ENCODE measurements at places on chromosomes 5 and 9. TPM values are rescaled to one million over a fixed set of nuclear protein-coding genes. Genes with fewer than 3 reads are reported as not detected.

DNA sequence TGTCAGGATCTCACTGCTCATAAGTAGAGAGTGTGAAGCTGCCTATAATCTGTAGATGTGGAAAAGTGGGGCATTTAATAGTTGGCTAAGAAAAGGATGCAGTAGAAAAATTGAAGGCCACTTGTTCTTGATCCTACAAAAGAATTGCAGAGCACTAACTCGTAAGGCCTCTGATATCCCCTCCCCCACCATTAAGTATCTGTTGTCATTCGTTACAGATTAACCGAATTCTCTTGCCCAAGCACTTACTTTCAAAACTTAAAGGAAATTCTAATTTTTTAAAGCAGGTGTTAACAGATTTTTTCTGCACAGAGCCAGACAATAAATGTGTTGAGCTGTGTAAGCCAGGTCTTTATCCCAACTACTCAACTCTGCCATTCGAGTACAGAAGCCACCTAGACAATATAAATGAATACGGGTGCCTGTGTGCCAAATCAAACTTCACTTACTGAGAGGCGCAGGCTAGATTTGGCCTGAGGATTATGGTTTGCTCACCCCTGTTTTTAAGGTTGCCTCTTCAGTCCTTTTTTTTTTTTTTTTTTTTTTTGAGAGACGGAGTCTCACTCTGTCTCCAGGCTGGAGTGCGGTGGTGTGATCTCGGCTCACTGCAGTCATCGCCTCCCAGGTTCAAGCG, 234.8 kb downstream of the RFK start:
- H3K4me3 ChIP-seq = no peak overlapping the region
- H3K4me1 ChIP-seq = no peaks in the 10 kb centered on the region
- H3K27me3 ChIP-seq = no peaks in the 10 kb centered on the region
- no peak overlapping the region for H3K27ac ChIP-seq

DNA sequence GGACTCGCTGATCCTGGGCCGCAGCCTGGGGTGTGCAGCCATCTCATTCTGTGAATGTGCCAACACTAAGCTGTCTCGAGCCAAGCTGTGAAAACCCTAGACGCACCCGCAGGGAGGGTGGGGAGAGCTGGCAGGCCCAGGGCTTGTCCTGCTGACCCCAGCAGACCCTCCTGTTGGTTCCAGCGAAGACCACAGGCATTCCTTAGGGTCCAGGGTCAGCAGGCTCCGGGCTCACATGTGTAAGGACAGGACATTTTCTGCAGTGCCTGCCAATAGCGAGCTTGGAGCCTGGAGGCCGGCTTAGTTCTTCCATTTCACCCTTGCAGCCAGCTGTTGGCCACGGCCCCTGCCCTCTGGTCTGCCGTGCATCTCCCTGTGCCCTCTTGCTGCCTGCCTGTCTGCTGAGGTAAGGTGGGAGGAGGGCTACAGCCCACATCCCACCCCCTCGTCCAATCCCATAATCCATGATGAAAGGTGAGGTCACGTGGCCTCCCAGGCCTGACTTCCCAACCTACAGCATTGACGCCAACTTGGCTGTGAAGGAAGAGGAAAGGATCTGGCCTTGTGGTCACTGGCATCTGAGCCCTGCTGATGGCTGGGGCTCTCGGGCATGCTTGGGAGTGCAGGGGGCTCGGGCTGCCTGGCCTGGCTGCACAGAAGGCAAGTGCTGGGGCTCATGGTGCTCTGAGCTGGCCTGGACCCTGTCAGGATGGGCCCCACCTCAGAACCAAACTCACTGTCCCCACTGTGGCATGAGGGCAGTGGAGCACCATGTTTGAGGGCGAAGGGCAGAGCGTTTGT, 19.9 kb downstream of the PTGES2 start:
- no peak overlapping the region for H3K4me3 ChIP-seq
- H3K36me3 ChIP-seq = peaks cover 74% of the 10 kb centered on the region
- DNase-seq = peak; percentile 57
- peak overlapping the region; percentile 66 for H3K27ac ChIP-seq

DNA sequence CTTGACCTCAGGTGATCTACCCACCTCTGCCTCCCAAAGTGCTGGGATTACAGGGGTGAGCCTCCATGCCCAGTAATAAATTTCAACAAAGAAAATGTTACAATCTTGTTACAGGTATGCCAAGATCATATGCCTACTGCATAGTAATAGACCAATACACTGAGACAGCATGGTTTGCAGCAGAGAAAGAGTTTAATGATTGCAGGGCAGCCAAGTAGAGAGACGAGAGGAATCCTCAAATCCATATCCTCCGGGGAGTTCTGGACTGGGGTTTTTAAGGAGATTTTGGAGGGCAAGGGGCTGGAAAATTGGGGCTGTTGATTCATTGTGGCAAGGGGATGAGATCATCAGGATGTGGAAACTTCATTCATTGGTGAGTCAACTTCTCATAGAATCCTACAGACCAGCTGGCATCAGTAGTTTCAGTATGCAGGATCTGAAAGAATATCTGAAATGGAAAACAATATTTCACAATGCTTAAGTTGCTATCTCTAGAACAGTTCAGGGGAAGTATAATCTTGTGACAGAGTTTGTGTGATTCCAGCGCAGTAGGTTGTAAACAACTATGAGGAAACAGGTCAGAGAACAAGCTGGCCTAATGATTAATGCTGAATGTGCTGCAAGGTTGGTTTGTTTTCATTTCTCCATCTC, 14.8 kb upstream of the TUT7 start:
- no peak overlapping the region for H3K27ac ChIP-seq
- DNase-seq = no peak
- no peak overlapping the region for H3K4me3 ChIP-seq
- H3K4me1 ChIP-seq = no peaks in the 10 kb centered on the region
- peaks cover 17% of the 10 kb centered on the region for H3K27me3 ChIP-seq
- H3K36me3 ChIP-seq = peaks cover 6% of the 10 kb centered on the region

The COL5A1 gene
- 0.26 TPM for total RNA-seq

GRCh38 chr5:55576661-55577060, 41.9 kb upstream of the PLPP1 start:
- peaks cover 7% of the 10 kb centered on the region for H3K4me1 ChIP-seq
- peaks cover 2% of the 10 kb centered on the region for H3K27me3 ChIP-seq
- peaks cover 2% of the 10 kb centered on the region for H3K36me3 ChIP-seq
- DNase-seq = no peak
- no peak overlapping the region for H3K4me3 ChIP-seq

DNA sequence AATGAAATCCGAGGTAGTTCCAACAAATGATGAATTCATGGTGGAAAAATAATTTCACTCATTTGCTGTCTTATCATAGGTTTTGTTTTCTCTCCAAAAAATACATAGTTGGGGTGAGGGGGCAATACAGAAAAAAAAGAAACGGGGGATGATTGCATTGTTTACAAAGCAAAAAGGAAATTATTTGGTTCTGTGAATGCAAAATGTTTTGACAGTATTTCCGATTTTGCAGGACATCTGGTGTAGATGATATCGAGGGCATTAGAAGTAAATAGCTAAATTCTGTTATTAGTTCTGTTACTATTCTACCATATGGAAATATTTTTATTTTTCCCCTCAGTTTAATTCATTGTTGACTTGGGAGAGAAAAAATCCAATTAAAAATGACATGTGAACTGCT, 201.7 kb downstream of the MARCHF11 start:
- H3K4me1 ChIP-seq = no peaks in the 10 kb centered on the region
- H3K36me3 ChIP-seq = peaks cover 4% of the 10 kb centered on the region
- H3K27me3 ChIP-seq = no peaks in the 10 kb centered on the region

- peaks cover 9% of the 10 kb centered on the region for H3K4me1 ChIP-seq
- H3K36me3 ChIP-seq = peaks cover 11% of the 10 kb centered on the region
- peak; percentile 38 for DNase-seq
These were observed 8.5 kb upstream of the CCDC187 start for GRCh38 chr9:136312436-136312835.

DNA sequence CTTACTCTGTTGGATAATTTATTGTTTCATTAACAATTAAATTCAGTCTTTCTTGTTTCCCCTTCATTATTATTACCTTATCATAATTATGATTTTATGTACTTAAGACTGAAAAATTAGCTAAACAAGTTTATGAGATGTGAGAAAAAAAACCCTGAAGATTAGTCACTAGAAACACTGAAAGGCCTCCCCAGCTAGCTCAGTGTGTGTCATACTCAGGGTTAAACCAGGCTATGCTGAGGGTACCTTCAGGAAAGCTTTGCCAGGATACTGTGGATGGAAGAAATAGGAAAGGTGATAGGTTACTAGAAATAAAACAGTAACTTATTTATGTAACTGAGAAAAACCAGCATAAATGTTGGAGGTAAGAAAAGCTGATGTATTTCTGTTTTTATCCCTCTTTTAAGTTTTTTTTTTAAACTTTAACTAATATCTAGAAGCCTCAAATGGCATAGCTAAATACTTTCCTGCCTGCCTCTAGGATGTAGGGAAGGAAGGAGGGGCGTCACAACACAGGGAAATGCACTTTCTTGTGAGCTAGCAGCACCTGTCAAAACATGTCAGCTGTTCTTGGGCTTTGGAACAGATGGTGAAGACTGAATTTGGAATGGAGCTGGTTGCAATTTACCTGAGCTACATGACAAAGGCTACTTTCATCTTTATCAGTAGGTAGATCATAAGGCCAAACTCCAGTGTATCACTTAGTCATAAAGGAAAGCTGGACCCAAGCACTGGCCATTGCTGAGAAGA, 24.2 kb downstream of the NMRK1 start:
- H3K4me1 ChIP-seq = peaks cover 5% of the 10 kb centered on the region
- H3K27ac ChIP-seq = peak overlapping the region; percentile 40
- no peak for DNase-seq
- H3K36me3 ChIP-seq = peaks cover 79% of the 10 kb centered on the region
- no peak overlapping the region for H3K4me3 ChIP-seq

The CDH9 gene
- not detected for total RNA-seq

- H3K27ac ChIP-seq = peak overlapping the region; percentile 38
- H3K4me3 ChIP-seq = no peak overlapping the region
- no peak for DNase-seq
- H3K36me3 ChIP-seq = no peaks in the 10 kb centered on the region
These were observed 17.5 kb upstream of the SEMA4D start for GRCh38 chr9:89515416-89515815.

The TMED7 gene
- 48.9 TPM for total RNA-seq

- no peak overlapping the region for H3K27ac ChIP-seq
- H3K4me3 ChIP-seq = no peak overlapping the region
- no peaks in the 10 kb centered on the region for H3K27me3 ChIP-seq
- H3K4me1 ChIP-seq = no peaks in the 10 kb centered on the region
- H3K36me3 ChIP-seq = no peaks in the 10 kb centered on the region
These were observed 32.9 kb downstream of the TRPC7 start for GRCh38 chr5:136332223-136333015.

The PCDHGB2 gene
- 0.47 TPM for total RNA-seq

- H3K36me3 ChIP-seq = no peaks in the 10 kb centered on the region
- H3K27me3 ChIP-seq = peaks cover 21% of the 10 kb centered on the region
- no peak overlapping the region for H3K27ac ChIP-seq
- no peak for DNase-seq
- no peaks in the 10 kb centered on the region for H3K4me1 ChIP-seq
These were observed 267.1 kb downstream of the NSG2 start for GRCh38 chr5:174312641-174313040.

The ANKS6 gene
- 18.1 TPM for total RNA-seq

- no peak overlapping the region for H3K27ac ChIP-seq
- H3K27me3 ChIP-seq = peaks cover 6% of the 10 kb centered on the region
- no peak for DNase-seq
These were observed 287.7 kb downstream of the SLIT3 start for GRCh38 chr5:169013208-169013728.

- no peak overlapping the region for H3K27ac ChIP-seq
- H3K4me1 ChIP-seq = peaks cover 6% of the 10 kb centered on the region
- DNase-seq = no peak
- H3K27me3 ChIP-seq = no peaks in the 10 kb centered on the region
These were observed 304.5 kb downstream of the CWC27 start for GRCh38 chr5:65073250-65073661.

- no peak overlapping the region for H3K4me3 ChIP-seq
- peak overlapping the region; percentile 13 for H3K27ac ChIP-seq
- peaks cover 25% of the 10 kb centered on the region for H3K4me1 ChIP-seq
- no peak for DNase-seq
These were observed 86.6 kb downstream of the USP20 start for GRCh38 chr9:129921905-129922304.

GRCh38 chr5:179777909-179778308, 15.9 kb upstream of the LTC4S start:
- no peak overlapping the region for H3K4me3 ChIP-seq
- no peaks in the 10 kb centered on the region for H3K4me1 ChIP-seq
- no peaks in the 10 kb centered on the region for H3K27me3 ChIP-seq
- DNase-seq = no peak
- no peak overlapping the region for H3K27ac ChIP-seq
- no peaks in the 10 kb centered on the region for H3K36me3 ChIP-seq

- DNase-seq = no peak
- H3K36me3 ChIP-seq = no peaks in the 10 kb centered on the region
- peaks cover 3% of the 10 kb centered on the region for H3K27me3 ChIP-seq
- H3K4me1 ChIP-seq = no peaks in the 10 kb centered on the region
These were observed 87.4 kb downstream of the PTCD2 start for GRCh38 chr5:72407541-72407940.

- no peak overlapping the region for H3K4me3 ChIP-seq
- H3K27me3 ChIP-seq = no peaks in the 10 kb centered on the region
- H3K36me3 ChIP-seq = no peaks in the 10 kb centered on the region
- no peak overlapping the region for H3K27ac ChIP-seq
These were observed 251.1 kb downstream of the EBF1 start for GRCh38 chr5:158848634-158849033.

The PCDHGB4 gene
- total RNA-seq = 0.25 TPM

The NIM1K gene
- 0.74 TPM for total RNA-seq

GRCh38 chr9:87540444-87541105, 42.9 kb downstream of the DAPK1 start:
- H3K4me1 ChIP-seq = no peaks in the 10 kb centered on the region
- H3K36me3 ChIP-seq = no peaks in the 10 kb centered on the region
- H3K4me3 ChIP-seq = no peak overlapping the region

DNA sequence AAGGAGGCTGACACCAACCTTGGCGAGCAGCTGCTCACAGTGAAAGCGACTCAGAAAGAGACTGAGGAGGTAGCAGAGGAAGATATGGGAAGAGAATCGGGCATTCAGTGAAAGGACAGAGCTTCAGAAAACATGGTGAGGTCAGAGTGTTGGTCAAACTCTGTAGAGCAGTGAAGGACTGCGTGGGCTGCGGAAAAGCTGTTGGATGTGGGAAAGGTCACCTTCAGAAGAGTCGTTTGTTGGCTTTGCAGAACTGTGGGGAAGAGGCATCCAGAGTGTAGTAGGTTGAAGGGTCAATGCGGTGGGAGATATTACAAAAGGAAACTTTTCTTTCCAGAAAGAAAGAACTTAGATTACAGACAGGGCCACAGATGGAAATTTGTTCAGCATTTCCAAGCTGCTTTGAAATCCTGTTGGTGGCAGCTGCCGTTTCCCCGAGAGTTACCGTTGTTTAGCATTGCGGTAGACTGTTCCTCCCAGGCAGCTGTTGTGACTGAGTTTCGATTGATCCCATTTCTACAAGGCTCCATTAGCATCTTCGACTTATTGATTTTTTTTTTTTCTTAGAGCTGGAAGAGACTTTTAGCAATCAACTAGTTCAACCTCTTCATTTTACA, 58.3 kb upstream of the AFAP1L1 start:
- H3K4me1 ChIP-seq = peaks cover 19% of the 10 kb centered on the region
- no peaks in the 10 kb centered on the region for H3K36me3 ChIP-seq
- H3K27me3 ChIP-seq = no peaks in the 10 kb centered on the region

DNA sequence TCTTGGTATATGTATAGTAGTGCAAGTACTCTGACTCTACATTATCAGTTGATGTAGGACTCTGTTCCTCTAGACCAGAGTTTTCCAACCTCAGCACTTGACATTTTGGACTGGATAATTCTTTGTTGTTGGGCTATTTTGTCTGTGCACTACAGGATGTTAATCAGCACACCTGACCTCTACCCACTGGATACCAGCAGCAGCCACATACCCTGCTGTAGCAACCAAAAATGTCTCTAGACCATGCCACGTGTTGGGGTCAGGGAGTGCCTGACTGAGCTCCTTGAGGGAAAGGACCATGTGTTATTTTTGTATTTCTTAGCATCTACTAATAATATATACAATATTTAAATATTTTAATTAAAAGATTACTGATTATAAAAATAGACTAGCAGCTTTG, 42.7 kb downstream of the TNPO1 start:
- no peaks in the 10 kb centered on the region for H3K27me3 ChIP-seq
- H3K27ac ChIP-seq = no peak overlapping the region
- DNase-seq = no peak

All from naive thymus-derived CD8-positive, alpha-beta T cell (primary cell).